ENCODE measurements at places on chromosomes 6 and 20.

DNA sequence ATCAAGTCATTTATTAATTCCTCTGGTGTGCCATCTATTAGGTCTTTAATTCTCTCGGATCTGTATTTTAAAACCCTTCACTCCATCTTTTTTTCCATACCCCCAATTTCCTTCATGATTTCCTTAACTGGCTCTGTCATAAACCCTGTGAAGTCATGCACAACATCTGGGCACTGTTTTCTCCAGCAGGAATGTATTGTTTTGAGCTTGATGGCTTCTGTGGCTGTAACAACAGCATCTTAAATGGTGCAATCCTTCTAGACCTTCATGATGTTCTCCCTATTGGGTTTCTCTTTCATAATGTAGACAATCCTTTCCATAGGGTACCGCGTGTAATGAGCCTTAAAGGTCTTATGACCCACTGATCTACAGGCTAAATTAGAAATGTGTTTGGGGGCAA is 29.0 kb downstream of the CDK19 start:
- no peak for DNase-seq

- DNase-seq: peak; percentile 8
Observed at GRCh38 chr20:32482442-32483261, 102.5 kb downstream of the NOL4L start.

DNA sequence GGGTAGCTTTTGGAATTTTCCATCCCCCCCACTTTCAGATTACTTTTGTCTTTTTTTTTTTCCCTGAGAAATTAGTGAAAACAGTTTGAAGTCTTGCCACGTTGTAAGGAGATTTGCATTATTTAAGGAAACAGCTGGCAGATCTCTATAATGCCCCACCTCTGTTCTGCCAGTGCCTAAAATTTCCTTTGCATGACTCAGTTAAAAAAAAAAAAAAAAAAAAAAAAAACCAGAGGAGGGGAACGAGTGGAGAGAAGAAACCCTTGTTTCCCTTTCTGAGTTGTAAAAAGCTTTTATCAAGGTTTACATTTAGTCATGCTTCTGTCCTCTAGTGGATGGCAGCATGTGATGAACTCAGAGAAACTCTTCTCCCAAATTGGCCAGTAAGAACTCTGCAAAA is 33.5 kb downstream of the CARMIL1 start:
- no peak for DNase-seq

GRCh38 chr20:54091120-54091480 is 20.7 kb upstream of the BCAS1 start:
- DNase-seq: no peak

- DNase-seq: no peak
Observed at GRCh38 chr6:161477876-161478425, 204.1 kb upstream of the AGPAT4 start.

- no peak for DNase-seq
Observed at GRCh38 chr6:66396549-66396948, 689.5 kb upstream of the EYS start.

DNA sequence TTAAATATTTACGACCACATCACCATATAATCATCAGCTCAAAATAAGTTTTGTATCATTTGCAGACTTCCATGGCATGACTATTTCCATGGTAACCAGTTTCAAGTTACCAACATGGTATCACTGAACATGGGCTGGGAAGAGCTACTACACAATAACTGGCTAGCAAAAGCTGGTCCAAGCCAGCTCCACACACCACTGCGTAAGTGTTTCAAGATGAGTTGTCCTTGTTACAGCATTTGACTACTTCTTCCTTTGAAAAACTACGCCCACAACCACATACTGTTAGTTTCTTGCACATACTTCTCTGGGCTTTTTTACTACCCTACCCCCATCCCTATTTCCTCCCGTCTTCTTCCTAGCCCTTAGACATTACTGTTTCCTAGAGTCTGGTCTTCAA is 8.5 kb downstream of the CD164 start:
- peak; percentile 90 for DNase-seq

DNA sequence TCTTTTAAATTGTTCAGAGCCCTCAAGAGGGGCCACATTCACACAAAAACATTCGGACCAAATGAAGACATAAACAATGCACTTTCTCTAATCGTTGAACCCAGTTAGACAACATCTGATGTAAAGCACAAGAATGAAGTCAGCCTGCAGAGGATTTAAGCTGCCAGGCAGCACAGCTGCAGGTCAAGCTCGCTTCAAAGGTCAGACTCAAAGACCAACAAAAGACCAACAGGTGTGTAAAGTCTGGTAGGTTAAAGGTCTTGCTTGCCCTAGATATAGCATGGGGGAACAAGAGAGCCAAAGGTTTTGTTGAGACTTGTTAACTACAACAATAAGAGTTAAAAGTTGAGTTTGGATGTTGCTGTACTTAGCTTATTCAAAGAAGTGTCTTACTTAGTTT is 26.7 kb upstream of the MYLIP start:
- no peak for DNase-seq

- DNase-seq: no peak
Observed at GRCh38 chr20:37376791-37377190, 30.9 kb downstream of the SRC start.

DNA sequence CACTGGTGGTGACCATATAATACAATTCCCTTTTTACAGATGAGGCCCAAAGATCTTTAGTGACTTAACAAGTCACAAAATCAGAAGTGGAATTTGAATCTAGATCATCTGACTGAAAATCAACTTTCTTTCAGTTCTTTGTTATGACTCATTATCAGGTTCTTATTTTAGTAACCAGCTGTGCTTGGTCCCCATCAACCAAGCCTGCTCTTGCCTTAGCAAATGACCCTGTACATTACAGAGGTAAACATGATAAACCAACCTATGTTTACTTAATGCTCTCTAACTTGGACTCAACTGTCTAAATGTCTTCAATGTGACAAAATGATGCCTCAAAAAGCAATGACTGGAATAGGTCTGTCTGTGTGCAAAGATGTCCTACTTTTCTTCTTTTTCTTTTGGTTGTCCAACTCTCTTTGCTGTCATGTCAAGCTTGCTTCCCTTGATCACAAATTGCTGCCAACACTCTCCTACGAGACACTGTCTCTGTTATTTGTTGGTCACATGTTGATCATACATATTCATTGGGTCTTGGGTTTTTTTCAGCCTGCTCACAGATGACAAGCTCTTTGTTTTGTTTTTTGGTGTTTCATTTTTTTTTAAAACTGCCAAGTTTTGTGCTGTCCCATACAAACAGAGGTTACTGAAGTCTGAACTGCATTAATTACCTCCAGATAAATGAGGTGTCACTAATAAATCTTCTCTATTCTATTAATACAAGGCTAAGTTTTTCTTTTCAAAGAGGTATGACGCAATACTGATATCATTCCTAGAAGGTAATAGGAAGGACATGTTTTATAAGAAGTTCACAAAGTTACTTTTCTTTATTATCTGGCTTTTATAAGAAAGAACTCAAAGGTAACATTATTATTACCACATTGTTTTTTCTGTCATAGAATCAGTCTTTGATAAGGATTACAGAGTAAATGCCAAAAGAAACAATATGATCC is 62.2 kb upstream of the PLN start:
- DNase-seq: peak; percentile 56

- DNase-seq: no peak
Observed at GRCh38 chr6:41358503-41358902, 23.1 kb downstream of the NCR2 start.

GRCh38 chr6:1297746-1298145 is 14.2 kb upstream of the FOXQ1 start:
- no peak for DNase-seq

- DNase-seq: no peak
Observed at GRCh38 chr20:49612127-49612738, 44.3 kb upstream of the PTGIS start.

DNA sequence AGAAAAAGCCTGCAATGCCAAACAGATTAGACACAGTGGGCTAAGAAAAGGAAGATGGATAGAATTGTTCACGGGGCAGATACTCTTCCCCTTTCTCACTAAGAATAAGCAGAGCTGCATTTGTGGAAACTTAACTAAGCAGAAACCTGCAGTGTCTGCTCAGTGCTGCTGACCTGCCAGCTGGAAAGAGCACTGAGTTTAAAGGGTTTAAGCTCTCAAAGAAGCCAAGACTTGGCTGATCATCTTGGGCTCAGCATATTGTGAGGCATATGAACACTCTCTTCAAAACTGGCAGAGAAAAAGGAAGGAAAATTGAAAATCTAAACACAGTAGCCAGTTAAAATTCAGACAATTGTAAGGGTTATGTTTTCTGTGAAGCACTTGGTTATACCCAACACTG is 711.1 kb upstream of the EPHA7 start:
- no peak for DNase-seq

DNA sequence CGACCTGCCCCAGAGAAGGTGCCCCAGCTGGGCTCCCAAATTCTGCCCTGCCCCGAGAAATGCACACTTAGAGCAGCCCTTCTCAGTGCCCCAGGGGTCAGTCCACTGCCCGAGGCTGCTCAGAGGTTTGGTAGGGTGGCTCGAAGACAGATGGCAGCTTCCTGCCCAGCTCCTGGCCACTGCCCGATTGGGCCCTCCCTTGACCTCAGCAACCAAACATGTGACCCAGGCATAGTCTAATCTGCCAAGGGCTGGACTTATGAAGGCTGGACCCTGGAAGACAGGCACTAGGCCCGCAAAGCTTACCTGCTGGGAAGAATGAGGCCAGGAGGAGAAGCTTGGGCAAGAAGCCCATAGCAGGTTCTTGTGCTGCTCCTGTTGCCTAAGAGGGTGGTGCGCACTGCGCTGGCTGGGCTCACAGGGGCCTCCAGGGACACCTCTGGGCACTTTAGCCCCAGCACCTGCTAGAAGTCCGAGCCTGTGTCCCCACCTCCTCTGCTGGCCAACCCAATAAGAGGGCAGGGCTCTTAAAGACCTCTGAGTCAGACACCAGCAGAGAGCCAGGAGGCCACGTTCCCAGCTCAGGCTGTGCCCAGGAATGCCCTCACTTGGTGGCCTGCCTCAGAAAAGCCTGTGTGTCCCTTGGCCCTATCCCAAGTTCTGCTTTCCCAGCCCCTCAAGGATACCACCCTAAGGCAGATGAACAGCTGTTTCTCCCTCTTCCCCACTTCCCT is 5.5 kb downstream of the SIGLEC1 start:
- DNase-seq: no peak

- DNase-seq: peak; percentile 39
Observed at GRCh38 chr6:160226118-160226591, 32.5 kb downstream of the SLC22A2 start.

- no peak for DNase-seq
Observed at GRCh38 chr20:53491462-53491861, 102.2 kb downstream of the ZNF217 start.

DNA sequence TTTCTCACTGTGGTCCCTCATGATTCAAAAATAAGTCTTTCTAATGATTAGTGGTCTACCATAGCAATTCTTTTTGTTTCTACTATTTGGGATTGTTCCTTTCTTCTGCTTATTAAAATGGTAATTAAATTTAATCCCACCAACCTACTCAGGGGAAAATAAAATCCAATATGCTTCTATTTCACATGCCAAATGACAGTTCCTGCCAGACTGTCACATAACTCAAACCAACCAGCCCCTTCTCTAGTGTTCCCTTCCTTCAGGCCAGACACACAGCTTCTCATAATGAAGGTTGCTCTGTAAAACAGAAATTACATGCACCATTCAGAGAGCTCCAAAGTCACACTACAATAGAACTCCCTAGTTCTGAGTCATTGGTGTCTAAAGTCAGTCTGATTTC is 23.2 kb downstream of the PAK5 start:
- DNase-seq: no peak

DNA sequence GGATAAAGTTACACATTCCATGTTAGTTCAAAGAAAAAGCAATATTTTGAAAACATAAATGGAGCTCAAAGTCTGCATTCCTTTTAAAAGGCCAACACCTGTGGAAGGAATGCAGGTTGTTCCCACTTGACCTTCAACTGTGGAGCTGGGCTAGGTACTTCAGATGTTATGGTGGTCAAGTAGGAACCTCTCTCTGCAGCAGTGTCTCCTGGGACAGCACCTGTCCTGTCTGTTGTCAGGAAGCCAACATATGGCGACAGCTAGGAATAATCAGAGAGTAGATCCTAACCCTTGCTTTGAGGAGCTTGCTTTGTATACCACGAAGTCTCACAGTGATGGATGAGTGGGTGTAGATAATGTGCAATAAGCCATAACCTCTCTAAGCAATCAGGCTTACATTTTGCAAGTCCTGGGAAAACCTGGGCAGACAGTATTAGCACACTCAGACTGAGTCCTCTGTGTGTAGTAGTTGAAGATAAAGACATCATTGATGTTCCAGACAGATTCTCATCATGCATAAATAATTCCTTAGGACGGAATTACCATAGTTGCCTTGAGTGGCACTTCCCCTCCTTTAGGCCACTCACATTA is 347.5 kb downstream of the PRL start:
- no peak for DNase-seq

- no peak for DNase-seq
Observed at GRCh38 chr6:125598422-125598821, 151.0 kb upstream of the HEY2 start.

DNA sequence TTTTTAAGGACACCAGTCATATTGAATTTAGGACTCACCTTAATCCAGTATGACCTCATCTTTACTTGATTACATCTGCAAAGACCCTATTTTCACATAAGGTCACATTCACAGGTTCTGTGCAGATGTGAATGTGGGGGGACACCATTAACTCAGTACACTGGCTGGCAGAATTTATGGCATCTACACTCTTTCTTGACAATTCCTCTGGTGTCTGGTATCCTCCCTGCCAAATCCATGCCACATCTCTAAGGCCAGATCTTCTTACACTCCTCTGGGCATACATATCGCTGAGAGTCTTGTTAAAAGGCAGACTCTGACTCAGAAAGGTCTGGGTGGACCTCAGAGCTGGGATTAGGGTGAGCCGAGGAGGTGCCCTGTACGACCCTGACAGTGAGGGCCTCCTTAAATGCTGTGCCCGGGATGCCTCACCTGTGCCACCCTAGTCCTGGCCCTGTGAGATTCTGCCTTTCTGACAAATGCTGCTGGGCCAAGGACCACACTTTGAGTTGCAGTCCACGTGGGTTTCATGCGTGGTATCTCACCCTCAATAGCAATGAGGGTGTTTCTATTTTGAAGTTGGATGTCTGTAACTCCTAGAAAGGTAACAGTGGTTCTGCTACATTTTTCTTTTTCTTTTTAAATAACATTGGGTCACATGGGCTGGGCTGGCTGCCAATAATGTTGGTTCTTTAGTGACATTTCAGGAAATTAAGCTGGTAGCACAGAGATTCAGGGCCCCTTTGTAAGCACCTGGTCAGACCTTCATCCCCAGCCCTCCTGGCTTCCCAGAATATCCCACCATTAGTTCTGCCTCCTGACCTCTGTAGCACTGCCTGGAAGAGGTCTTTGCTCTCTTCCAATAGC is 17.2 kb upstream of the LRRN4 start:
- DNase-seq: no peak

DNA sequence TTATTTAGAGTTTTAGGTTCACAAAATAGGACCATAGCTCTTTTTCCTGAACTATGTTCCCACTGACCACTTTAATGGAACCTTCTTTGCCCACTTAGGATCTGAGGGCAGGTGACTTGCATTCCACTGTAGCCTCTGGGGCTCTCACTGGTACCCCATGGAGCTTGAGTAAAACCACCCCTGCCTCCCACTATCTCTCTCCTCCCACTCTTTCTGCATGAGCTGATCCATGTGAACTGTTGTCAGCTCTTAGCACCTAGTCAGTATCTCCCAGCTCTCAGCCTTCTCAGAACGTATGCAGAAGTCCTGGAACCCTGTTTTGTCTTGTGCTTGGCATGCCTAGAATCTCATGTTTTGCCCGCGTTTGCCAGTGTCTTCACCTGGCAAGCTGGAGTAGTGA is 200.6 kb upstream of the SNX9 start:
- DNase-seq: no peak

All from activated CD4-positive, alpha-beta T cell treated with anti-CD3 and anti-CD28 coated beads, Interleukin-2, Interleukin-6, amounts not matched to agents 100 ng/mL and 50 ng/mL, durations not matched to agents 16 hours and 8 hours (primary cell).